ENCODE measurements at places on chromosomes 1 and 21.
A peak's percentile ranks its signal among the peaks of the same experiment; 100 is the strongest.

- no peak for DNase-seq
These were observed 392.8 kb upstream of the CAMK1G start for GRCh38 chr1:209190591-209191261.

DNA sequence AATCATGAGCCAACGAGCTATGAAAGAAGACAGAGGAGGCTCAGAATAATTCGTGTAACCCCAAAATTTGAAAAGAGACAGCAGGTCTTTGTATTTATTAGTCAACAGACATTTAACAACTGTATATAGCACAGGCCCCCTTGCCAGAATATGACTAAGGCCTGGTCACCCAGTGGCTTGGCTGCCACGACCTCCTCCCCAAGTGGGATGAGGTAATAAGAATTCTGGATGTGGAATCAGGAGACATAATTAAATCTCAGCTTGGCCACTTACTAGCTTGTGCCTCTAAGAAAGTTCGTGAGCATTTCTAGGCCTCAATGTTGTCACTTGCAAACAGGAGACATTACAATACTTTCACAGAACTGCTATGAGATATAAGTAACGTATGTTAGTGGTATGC lies 134.2 kb upstream of the TNFSF4 start:
- no peak for DNase-seq

DNA sequence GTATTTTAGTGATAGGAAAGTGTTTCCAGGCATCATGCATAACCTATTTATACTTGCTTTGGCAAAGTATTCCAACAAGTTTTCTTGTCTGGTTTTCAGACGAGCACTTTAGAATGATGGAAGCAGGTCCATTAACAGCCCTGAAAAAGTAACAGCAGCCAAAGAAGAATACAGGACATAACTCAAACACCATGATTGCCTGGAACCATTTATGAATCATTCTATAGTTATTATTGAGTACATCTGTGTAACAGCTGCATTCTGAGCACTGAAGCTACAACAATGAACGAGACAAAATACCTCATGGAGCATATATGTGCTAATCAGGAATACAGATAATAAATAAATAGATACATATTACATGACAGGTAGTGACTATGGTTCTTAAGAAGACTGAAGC lies 12.6 kb downstream of the IL10RB start:
- no peak for DNase-seq

- no peak for DNase-seq
These were observed 55.9 kb downstream of the SLC35F3 start for GRCh38 chr1:233960386-233960785.

DNA sequence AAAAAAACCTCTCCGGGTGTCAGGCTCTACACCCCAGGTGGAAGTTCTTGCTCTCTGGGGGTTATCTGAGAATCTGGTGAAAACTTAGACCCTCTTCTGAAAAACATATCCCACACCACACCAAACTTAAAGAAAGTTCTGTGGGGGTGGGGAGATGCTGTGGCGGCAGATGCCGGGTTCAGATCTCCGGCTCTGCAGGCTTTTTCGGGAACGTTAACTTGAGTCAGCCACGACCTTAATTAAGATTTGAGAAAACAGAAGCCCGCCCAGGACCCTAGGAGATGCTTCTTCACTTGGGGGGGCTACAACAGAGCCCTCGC lies 2.3 kb downstream of the RCC2 start:
- no peak for DNase-seq

- DNase-seq = no peak
These were observed 98.9 kb downstream of the MRPL39 start for GRCh38 chr21:25508364-25508763.

DNA sequence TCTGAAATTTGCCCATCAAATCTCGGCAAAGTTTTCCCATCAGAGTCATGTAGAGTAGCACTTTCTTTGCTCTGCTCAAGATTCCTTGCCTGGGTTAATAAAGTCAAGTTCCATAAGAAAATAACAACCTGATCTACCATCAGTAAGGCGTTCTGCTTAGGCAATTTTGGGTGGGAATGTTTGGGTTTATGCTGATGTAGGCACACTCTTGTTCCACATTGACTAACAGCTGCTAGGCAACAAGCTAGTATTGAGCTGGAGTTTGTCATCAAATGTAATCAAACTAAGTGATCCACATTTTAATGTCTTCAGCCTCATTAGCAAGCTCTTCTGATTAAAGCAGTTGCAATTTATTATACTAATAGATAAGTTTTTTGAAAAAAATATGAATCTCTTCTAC lies 12.1 kb upstream of the HMCN1 start:
- DNase-seq = no peak

DNA sequence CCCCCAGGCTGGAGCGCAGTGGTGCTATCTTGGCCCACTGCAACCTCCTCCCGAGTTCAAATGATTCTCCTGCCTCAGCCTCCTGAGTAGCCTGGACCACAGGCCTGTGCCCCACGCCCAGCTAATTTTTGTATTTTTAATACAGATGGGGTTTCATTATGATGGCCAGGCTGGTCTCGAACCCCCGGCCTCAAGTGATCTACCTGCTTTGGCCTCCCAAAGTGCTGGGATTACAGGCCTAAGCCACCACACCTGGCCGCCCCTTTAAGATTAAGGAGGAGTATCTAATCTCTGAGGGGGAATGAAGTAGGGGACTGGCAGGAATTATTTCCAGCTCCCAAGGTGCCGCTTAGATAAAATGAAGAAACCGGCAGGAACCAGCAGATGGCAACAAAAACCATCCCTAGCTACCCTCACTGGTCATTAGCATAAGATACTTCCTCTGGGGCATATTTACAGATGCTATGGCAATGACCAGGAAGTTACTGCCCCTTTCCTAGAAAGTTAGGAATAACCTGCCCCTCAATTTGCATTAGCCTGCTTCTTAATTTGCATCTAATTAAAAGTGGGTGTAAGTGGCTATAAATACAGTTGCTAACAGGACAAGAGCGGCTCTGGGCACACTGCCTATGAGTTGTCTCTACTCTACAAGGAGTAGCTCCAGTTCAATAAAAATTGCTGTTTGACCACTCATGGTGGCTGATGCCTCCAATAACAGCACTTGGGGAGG lies 7.1 kb upstream of the NSUN4 start:
- DNase-seq = no peak

- DNase-seq = no peak
These were observed 75.8 kb downstream of the RRAGC start for GRCh38 chr1:38783640-38784229.

DNA sequence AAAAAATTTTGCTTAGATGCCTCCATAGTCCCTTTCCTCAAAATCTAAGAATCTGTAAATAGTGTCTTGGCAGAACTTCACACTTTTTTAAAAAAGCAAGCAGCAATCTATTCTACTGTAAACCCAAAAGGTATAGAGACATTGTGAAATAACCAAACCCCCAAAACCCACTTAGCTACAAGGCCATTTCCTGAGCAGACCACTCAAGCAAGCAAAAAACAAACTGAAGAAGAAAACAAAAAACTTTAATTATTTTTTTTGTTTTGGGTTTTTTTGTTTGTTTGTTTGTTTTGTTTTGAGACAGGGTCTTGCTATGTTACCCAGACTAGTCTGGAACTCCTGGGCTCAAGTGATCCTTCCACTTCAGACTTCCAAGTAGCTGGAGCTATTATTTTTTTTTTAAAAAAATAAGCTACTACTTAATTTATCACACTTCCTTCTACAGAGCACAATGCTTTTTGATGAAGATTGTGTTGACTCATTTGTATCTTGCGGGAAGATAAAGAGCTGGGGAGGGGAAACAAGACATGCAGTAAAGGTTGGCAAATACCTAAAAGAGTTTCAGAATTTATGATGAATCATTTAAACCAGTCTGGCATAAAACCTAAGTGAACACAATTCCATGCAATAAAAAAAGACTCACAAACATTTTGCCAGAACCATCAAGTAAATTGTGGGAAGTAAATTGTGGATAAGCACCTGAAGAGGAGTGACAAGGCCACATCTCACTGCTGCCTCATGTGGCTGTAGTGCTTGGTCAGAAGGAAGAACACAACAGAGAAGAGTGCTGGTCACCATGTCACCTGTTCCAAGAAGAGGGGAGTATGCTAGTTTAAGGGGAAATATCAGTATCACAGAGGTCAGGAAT lies 2.7 kb upstream of the PTPN22 start:
- DNase-seq = no peak

GRCh38 chr1:167499664-167500101 lies 18.6 kb downstream of the CD247 start:
- DNase-seq = no peak

- no peak for DNase-seq
These were observed 33.0 kb upstream of the EPS8L3 start for GRCh38 chr1:109796484-109797302.

GRCh38 chr1:201545851-201546492 lies 7.0 kb downstream of the NAV1 start:
- DNase-seq = no peak

DNA sequence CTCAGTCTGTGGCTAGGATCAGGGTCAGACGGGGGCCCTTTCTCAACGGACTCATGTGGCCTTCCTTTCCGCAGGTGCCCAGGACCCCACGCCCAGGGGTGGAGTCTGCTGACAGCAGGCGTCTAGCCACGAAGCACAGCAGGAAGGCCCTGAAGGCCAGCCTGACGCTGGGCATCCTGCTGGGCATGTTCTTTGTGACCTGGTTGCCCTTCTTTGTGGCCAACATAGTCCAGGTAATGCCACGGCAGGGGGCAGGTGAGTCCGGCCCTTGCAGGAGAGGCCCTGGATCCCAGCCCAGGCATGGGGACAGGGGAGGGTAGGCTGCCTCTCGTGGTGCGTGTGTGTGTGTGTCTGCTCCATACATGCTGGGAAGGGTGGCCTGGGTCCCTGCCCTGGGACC lies 13.8 kb downstream of the HTR6 start:
- DNase-seq = no peak

- DNase-seq = peak; percentile 68
These were observed 52.0 kb downstream of the CD2 start for GRCh38 chr1:116806245-116806644.

DNA sequence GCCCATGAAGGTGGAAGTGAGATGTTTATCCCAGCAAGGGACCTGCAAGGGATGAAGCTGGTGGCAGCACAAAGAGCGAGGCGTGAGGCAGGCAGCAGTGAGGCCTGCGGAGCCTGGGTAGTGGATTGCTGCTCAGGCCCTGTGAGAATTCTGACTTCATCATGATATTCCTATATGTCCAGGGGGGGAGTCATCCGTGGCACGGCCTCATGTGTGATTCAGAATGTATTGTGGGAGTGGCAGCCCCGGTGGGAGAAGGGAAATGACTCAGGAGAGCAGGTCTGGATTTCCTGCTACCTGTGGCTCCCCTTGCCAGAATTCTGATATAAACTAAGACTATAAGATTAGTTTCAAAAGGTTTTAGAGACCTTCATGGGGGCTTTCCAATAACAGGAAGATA lies 240.9 kb downstream of the CAMTA1 start:
- no peak for DNase-seq

GRCh38 chr1:8122477-8123407 lies 96.6 kb upstream of the ERRFI1 start:
- no peak for DNase-seq

GRCh38 chr21:28828021-28828420 lies 164.7 kb downstream of the LTN1 start:
- no peak for DNase-seq

DNA sequence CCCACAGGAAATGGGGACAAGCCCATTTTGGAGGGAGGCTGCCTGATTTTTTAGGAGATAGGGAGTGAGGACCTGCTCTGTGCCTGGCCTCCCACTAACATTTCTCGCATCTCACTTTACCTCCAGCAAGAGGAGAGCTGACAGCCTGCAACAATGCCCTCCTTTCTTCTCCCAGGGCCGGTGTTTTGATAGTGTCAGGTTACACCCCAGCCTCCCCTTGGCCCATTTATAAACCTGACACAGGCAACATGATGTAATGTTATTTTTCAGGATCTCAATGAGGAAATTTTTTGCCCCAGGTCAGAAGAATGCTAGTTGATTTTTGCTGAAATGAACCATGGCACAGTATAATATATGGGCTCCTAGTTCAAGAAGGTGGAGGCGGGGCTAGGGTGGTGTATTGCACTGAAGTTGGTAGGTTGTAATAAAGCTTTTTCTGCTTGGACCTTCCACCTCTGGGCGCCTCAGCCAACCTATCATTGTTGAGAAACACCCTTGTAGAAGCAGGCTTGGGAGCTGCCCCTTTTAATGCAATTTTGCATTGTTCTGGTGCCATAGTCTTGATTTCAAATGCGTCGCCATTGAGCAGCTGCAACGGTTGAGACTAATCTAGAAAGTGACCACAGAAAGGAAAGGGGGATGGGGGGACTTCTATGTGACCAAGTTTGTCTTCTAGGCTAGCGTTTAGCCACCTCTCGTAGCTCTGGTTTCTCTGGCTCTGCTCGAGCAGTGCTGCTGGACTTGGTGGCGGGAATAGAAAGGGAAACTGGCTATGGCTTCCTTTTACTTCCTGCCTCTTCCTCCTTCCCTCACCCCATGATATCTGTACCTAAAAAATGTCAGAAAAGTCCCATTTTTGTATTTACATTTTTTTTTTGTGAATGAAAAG lies 53.0 kb downstream of the PBX1 start:
- no peak for DNase-seq

DNA sequence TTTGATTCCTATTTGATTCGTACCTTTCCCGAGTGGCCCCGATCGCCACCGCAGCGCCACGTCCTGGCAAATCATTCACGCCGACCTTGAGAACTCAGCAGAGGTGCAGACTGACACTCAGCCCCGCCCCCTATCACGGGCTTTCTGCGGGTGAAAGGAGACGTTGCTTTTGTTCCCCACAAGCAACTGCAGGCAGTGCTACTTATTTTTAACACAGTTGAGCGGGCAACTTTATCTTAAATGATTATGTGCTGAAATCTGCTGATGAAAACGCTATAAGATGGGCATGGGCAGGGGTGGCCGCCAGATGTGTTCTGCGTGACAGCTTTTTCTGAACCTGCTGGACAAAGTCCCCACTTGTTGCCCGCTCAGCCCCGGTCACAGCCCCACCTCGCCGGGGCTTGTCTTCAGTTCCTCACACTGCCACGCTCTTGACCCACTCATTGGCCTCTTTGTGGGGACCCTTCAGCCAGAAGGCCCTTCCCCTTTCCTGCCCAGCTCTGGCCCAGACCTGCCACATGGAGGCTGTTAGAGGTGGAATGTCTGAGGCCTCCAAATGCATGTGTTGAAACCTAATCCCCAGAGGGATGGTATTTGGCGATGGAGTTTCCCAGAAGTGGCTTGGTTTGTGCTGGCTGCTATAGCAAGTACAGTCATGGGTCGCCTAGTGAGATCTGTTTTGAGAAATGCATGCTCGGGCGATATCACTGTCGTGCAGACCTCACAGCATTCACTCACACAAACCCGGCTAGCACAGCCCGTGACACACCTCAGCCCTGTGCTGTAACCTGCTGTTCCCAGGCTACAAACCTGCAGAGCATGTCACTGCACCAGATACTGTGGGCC lies 15.7 kb upstream of the PDXK start:
- DNase-seq = peak; percentile 27

- DNase-seq = no peak
These were observed 218.0 kb upstream of the GALNT2 start for GRCh38 chr1:229848752-229849677.

GRCh38 chr1:65719391-65719790 lies 73.3 kb upstream of the PDE4B start:
- no peak for DNase-seq

DNA sequence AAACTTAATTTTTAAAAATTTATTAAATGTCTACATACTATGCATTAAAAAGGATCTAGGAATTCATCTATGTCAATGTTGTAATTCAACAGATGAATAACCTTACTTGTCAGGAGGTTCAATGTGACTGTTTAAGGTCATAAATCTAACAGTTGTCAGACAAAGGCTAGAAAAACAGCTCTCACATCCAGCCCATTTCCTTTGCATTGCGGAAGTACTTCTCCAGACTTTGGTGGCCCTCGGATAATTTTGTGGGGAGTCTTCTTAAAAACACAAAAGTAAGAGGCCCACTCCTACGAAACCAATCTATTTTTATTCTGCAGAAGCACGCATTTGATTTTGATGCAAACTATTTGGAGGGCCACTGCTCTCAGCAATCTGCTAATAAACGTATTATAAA lies 122.6 kb upstream of the CHRM3 start:
- no peak for DNase-seq
